ENCODE measurements at places on chromosomes 1 and 21.

DNA sequence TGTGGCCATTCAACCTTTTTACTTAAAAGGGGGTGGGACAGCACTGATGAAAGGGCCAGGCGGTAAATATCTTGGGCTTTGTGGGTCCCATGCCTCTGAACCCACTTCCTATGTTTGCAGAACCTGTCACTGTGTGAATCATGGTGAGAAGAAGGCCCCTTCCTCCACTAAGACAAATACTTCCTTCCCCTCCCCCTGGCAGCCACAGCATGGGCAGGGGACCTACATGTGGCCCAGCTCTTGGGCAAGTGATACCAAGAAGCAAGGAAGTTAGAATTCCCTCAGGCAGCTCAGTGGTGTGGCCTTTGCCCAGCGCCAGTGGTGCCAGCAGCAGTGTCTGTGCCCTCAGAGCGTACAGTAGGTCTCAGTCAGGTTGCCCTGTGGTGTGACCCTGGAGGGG lies 168.6 kb downstream of the TRIM33 start:
- DNase-seq, result no peak

- DNase-seq, result no peak
Observed at GRCh38 chr1:38132681-38133080, 86.1 kb upstream of the POU3F1 start.

DNA sequence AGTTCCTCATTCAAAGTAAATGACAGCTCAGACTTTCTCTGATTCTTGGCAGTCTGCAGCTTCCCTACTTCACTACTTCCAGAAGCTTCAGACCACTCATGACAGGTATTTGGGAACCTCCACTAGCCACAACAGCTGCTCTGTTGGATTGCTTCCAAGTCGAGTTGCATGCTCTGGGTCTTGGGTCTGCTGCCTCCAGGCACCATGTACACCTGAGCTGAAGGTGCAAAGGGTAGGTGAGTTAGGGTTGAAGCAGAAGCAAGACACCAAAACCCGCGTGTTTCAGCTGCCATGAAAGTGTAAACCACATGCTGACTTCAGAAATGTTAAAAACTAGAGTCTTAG lies 62.7 kb downstream of the ZNF684 start:
- DNase-seq, result no peak

GRCh38 chr1:199054694-199055093 lies 415.9 kb downstream of the PTPRC start:
- DNase-seq, result no peak

- no peak for DNase-seq
Observed at GRCh38 chr1:202090994-202091393, 31.7 kb upstream of the GPR37L1 start.
